ENCODE measurements at places on chromosomes 1 and 21.

DNA sequence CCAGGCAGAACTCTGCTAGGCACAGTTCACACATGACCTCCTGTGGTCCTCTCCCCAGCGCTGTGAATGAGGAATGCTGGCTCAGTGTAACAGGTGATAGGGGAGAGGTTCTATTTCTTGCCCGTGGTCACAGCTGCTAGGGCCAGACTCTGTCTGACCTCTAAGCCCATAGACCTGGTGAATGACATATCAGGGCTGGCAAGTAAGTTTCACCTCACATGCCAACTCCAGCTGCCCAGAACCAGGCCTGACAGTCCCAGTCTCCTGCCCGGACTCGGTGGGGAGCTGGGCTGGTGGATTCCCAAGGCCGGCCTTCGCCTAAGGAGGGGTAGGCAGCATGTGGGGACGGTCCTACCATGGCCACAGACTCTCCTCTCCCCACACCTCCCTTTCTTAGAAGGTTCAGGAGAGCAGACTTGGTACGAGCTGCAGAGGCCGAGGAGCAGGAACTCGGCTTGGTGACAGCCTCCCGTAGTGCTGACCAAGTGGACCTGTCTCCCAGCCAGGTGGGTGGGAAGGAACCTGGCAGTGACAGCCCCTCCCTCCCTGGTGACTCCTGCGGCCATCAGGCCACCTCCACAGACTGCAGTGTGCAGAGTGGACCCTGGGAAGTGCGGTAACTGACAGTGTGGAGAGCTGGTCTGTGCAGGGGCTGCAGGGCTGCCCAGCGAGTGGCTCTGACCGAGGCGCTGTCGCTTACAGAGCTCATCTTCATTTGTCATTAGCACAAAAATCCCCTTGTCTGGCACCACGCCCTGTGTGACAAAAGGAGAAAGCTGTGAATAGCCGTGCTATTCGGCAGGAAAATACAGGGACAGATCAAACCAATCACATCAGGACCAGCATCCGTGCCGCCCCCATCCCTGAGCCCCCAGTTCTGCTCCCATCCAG is 74.6 kb downstream of the SCCPDH start:
- no peak for DNase-seq

DNA sequence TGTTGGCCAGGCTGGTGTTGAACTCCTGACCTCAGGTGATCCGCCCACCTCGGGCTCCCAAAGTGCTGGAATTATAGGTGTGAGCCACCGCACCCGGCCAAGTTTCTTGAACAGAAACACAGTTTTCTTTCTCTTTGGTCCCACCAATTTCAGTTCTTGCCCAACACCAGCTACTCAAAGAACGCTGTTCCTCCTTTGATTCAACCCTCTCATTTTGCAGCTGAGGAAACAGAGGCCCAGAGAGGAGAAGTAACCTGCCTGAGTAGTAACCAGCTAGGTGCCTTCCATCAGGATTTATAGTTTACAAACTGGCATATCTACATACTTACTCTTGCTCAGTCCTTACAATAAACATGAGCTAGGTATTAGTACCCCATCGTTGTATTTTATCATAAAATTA is 119.9 kb downstream of the SYF2 start:
- no peak for DNase-seq

DNA sequence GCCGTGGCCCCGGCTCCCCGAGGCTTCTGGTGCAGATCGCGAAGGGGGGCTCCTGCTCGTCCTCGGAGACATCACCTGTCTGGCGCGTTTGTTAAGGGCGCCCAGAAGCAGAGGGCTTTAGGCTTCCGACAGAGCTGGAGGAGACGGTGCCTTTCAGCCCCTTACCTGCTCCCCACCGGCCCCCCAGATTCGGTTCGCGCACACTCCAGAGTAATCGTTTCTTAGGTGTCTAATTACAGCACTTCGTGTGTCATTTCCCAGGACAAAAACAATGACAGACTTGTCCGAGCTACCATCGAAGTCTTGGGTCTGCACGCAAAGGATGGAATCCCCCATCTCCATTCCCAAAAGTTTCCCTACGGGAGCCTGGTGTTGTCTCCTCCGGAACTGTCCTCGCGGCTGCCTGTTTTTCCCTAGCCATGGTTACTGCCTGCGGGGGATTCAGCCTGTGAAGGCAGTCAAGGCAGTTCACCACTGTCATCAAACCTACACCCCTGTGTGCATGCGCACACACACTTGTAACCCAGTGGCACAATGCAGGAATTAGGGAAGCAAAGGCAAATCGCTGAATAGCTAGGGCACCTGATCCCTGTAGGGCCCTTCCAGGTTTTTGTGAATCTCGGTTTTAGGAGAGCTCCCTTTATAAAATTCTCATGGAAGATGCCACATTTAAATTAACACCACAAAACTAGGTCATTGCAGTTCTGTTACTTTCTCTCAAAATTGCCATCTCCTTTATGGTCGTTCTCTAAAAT is 738 bp upstream of the CDC42BPA start:
- DNase-seq, result no peak

GRCh38 chr1:93362237-93362636 is 16.5 kb downstream of the DR1 start:
- DNase-seq, result no peak

DNA sequence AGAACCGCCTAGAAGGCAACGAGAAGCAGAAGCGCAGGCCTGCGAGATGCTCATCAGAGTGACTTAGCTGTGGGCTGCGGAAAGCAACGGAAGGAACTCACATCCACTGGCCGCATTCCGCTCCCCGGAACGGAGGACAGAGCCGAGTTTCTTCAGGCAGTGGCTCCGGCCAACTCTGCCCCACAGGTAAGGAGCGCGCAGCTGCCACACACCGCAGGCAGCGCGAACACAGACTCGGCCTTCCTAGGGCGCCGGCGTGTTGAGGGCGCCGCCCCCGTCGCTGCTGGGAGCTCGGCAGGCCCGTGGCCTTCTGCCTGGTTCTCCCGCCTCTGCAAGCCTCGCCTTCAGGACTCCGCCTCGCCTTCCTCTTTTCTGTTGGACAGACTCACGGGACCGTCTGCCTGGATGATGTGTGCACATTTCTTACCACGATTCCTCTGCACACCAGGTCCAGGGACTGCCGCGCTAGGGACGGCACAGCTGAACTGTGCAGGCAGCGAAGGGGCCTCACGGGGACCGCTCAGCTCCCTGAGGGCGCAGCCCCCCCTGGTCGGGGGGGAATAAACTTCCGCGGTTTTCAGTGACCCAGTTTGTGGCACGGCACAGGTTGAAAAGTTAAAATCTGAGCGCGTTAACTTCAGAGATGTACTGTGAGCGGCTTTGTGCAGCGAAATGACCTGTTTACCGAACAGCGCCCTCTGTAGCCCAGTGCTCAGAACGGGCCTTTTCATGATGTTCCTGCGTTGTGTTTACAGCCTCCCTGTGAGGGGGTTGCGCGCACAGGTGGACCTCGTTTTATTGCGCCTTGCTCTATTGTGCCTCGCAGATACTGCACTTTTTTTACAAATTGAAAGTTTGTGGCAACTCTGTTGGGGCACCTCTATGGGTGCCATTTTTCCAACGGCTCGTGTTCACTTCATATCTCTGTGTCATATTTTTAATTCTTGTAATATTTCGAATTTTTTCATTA is 15.8 kb downstream of the TCP10L start:
- peak; percentile 78 for DNase-seq

GRCh38 chr1:191818198-191818597 is 340.1 kb upstream of the RGS18 start:
- DNase-seq, result no peak

DNA sequence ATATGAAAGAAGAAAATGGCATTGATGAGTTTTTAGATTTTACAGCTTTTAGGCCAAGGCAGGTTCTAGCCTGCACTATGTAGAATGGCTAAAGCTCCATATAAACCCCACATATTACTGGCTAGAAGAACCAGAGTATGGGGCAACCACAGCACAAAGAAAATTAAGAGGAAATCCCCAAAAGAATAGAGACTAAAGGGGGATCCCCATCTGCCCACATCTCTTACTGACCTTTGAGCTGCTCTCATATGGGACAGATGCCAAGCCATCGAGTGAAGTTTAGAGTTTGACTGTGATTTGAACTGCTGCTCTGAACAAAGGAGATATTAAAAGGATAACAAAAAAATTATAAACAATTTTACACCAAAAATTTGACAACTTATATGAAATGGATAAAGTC is 102.2 kb upstream of the HAO2 start:
- DNase-seq, result no peak

GRCh38 chr1:177710696-177711620 is 258.9 kb downstream of the SEC16B start:
- DNase-seq, result no peak

DNA sequence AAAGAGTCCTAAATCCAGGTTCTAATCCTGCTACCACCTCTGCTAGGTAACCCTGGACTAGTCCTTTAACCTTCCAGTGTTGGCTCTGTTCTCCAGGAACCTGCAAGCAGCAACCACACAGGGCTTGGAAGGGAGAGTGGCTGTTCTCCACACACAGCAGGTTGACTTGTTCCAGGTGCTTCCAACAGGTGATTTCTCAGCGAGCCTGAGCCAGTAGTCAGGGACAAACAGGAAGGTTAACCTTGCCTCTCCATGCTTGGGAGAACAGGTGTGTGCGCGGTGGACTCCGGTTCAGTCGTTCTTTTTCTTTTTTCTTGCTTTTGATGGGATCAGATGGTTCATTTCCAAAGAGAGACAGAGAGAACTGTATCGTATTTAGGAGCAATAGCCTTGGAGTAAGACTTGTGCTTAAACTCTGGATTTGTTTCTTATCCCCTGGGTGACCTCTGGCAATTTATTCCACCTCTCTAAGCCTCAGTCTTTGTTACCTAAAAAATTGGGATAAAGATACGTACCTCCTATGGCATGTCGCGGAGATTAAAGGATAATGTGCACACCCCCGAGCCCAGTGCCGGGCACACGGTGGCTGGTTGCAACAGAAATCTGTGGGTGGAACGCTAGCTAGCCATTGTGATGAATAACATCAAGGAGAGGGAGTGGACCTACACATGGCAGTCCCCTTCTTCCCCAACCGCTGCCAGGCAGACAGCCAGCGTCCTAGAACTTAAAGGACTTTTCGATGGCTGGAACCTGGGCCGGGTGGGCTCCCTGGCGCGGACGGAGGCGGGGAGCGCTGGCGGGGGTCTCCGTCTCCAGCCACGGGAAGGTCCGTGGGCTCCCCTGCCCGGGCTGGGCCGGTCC is 583 bp upstream of the CACHD1 start:
- DNase-seq, result no peak

DNA sequence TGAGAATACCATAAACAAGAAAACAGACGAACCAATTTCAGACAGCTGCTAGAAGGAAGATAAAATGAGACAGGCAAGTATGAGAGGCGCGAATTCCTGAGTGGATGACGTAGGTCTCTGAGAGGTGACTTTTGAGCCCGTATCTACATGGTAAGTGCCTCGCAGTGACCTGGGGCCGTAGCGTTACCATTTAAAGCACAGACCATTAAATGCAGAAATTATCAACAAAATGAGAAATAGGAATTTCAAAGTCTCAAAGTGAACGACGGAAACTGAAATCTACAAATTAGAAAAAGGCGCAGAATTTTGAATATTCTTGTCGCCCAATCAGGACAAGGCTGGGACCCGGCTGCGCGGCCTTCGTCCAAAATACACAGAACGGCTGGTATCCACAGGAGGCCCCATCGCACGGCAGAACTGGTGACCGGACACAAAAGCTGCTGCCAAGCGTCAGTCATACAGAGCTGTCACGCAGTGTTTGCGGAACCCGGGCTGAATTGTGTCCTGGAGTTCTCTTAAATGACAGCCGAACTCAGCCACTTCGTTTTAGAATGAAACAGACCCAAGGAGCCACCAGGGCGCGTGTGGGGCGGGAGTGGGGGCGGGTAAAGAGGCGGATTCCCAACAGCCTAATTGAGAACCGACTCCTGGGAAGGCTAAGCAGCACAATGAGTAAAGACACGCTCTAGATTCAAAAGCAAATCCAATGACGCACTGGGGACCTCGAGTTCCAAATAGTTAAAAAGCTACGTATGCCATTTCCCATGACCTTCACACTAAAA is 13.8 kb upstream of the BOLA1 start:
- peak; percentile 80 for DNase-seq

- DNase-seq, result no peak
Measured at GRCh38 chr1:106889059-106889458, 167.4 kb upstream of the PRMT6 start.

- no peak for DNase-seq
Measured at GRCh38 chr1:108585313-108585712, 25.4 kb downstream of the EEIG2 start.

- DNase-seq, result no peak
Measured at GRCh38 chr1:9399510-9400424, 107.1 kb downstream of the SPSB1 start.

DNA sequence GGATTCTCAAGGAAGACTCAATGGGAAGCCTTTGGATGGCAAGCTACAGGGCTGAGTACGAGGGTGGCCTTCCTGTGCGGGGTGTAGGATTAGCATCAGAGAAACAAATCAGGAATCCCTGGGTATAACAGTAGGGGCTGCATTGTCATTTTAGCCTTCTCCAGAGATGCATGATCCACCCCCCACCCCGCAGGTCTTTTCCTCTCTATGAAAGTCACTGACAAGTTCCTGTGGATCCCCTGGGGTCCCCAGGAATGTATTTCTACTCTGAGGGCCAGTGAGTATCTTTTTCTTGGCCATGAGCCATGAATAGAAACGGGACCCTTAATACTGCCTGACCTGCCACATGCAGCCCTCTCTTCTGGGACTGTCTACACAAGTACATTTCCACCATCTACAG is 473.0 kb upstream of the VAMP3 start:
- no peak for DNase-seq

- no peak for DNase-seq
Measured at GRCh38 chr21:39456665-39457064, 4.9 kb downstream of the SH3BGR start.

GRCh38 chr1:83626603-83627002 is 372.3 kb downstream of the TTLL7 start:
- DNase-seq, result no peak

- DNase-seq, result no peak
Measured at GRCh38 chr1:68653882-68654281, 157.0 kb upstream of the DEPDC1 start.

- no peak for DNase-seq
Measured at GRCh38 chr1:183506561-183506960, 34.3 kb downstream of the SMG7 start.

- DNase-seq, result no peak
Measured at GRCh38 chr1:85134583-85135391, 66.0 kb downstream of the SYDE2 start.

GRCh38 chr1:106910798-106911197 is 145.7 kb upstream of the PRMT6 start:
- DNase-seq, result no peak

- no peak for DNase-seq
Measured at GRCh38 chr21:35993875-35994490, 66.3 kb downstream of the SETD4 start.

DNA sequence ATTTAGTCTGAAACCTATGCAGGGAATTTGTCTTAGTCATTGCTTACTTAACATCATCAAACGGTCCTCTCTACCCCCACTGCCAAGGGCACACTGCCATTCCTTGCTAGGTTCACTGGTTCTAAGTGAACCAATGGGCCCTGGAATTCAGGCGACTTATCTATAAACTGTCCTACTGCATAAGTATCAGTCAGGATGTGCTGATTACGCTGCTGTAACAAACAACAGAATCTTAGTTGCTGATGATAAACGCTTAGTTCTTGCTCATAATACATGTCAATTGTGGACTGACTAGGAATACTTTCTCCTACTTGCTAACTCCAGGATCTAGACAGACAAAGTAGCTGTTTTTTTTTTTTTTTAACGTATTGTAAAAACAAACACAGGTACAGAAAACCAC is 136.1 kb downstream of the PRDM2 start:
- no peak for DNase-seq

All from type B pancreatic cell (in vitro differentiated cells).